ENCODE measurements at places on chromosomes 1 and 21. TPM values are rescaled to one million over a fixed set of nuclear protein-coding genes. Genes with fewer than 3 reads are reported as not detected.

DNA sequence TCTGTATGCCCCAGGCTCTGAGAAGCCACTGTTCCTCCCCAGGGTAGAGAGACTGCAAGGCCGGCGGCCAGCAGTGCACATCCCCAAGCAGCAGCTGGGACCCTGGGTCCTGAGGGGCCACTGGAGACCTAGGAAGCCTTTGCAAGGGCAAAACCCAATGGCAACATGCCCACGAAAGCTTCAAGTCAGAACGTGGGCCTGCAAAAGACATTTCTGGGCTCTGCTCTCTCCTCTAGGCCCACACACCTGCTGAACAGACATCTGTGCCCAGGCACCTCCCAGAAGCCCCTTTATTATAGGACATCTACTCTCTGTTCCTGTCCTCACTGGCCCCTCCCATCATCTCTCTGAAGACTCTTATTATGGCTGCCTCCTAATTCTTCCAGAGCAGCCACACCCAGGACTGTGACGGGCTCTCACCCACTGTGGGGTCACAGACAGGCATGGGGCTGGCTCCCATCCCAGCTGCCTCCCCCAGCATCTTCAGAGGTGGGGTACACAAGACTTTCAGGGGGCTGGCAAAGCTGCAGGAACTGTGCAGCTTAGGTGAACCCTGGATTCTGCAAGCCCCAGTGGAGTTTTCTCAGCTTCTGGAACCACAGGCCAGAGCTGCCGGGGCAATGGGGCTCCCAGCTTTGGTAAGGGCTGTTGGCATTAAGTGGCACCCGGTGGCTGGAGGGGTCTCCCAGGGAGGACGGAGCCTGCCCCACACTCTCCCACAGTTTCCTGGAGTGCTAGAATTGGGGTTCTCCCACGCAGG is 12.6 kb downstream of the TRIM11 start:
- DNase-seq = no peak

GRCh38 chr1:78091215-78091813 is 45.5 kb downstream of the GIPC2 start:
- no peak for DNase-seq

GRCh38 chr1:156101880-156102279 is 12.6 kb upstream of the LMNA start:
- DNase-seq = no peak

GRCh38 chr21:28885853-28886177 is 106.9 kb downstream of the LTN1 start:
- no peak for DNase-seq

GRCh38 chr1:155022136-155022926 is 11.2 kb downstream of the DCST2 start:
- DNase-seq = no peak

DNA sequence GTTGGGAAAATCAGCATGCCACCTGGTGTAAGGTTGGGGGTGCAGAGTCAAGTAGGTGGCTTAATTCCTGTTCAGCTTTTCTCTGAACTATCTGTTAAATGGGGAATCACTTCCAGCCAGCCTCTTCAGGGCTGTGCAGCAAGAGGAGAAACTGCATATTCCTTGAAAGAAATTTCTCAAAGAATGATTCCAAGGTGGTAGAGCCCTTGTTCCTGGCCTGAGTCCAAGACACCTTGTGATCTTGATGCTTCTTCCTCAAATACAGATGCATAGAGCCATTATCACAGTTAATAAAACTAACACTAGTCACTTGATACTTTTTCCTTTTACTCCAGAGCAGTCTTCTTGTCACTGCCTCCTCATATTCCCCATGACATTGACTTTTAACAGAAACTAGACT is 5.2 kb downstream of the TXLNA start:
- DNase-seq = no peak

DNA sequence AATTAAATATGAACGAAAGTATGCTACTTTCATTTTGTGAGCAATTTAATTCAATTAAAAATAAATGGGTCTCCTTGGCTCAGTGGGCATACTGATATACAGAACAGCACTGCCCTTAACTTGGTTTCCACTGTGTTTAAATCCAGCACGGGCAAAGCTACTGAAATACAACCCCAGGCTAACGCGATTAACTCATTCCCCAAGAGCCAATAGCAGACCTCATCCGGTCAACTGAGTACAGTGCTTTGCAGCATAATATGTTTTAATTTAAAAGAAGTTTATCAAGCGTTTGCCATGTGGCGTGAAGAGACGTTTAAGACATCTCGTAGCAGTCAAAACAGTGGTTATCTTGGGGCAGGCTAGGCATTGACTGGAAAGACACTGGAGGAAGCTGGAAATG is 118.6 kb downstream of the PROX1 start:
- peak; percentile 15 for DNase-seq

GRCh38 chr1:39789571-39790110 is 976 bp upstream of the BMP8B start:
- no peak for DNase-seq

DNA sequence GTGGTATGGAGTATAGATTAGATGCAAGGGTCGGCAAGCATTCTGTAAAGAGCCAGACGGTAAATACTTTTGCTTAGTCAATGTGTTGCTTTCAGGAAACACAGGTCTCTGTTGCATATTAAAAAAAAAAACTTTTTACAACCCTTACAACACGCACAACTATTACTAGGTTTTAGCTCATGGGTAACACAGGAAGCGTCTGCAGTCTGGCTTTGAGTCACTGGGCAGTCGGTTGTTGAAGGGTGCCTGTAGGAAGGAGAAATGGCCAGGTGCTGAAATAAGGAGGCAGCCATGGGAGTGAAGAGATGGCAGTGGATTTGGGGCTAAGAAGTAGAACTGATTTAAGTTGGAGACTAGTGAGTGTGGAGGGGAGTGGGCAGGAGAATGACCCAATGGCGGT is 192.1 kb downstream of the KCNJ6 start:
- DNase-seq = no peak

SESN2 gene
- total RNA-seq = 10.2 TPM

HES5 gene
- not detected for total RNA-seq

FOXO6 gene
- total RNA-seq = not detected

ETV3 gene
- total RNA-seq = 14.7 TPM
